ENCODE measurements at places on chromosomes 6 and 20.
A peak's percentile ranks its signal among the peaks of the same experiment; 100 is the strongest.

GRCh38 chr6:34388421-34388820 is 4.0 kb downstream of the NUDT3 start:
- no peak for DNase-seq

GRCh38 chr6:33420491-33421343 is 852 bp downstream of the SYNGAP1 start:
- no peak for DNase-seq

- no peak for DNase-seq
These were observed 134.9 kb upstream of the LRFN2 start for GRCh38 chr6:40722091-40722490.

DNA sequence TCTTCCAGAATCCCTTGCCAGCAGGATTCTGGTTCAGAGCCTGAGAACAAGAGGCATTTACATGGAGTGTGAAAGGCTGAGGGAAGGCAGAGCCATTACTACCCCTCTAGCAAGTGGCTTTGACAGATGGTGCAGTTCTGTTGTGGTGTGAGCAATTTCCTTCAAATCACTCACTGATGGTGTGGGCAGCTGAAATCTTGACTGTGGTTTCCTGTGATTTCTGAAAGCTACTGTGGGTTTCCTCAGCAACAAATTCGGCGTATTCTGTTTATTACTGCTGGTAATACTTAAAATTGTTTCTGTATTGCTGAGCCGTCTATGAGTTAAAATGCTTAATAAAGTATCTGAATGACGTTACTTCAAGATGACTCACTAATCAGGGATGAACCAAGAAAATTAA is 181.5 kb upstream of the TCF21 start:
- no peak for DNase-seq

DNA sequence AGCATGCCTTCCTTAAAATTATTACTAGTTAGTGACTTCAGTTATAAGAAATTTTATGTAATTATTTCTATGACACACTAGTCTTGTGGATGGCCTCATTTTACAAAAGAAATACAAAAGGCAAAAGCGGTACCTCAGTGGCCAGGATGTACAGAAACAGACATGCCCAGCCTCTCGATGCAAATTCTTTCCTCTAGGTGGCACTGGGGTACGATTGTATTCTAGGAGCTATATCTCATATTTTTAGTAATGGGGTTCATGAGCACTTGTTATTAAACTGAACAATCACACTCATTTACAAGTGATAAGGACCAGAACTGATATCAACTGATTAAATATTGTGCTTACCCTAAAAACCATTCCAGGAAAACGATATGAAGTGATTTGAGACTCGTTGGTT is 59.8 kb downstream of the SOD2 start:
- peak; percentile 4 for DNase-seq

GRCh38 chr20:50108556-50109235 is 4.3 kb downstream of the UBE2V1 start:
- no peak for DNase-seq

GRCh38 chr6:103715269-103715668 is 1144.5 kb downstream of the HACE1 start:
- no peak for DNase-seq

DNA sequence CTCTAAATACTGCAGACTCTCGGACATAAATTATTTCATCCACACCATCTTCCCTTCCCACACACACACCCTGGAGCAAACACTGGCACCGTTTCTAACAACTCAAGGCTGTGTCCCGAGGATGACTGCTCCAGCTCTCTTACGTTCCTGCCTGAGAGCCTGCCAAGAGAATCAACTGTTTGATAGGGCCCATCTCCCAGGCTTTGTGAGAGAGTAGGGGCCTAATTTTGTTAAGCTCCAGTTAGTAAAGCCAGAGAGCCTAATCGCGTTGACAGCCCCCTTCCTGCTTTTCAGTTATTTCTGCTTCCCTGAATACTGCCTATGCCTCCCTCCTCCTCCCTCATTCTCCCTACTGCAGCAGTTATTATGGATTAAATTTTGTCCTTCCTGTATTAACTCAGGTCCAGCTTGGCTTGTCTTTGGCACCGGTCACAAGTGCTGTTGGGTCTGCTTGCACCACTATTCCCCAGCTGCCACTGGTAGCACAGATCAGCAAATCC is 118.1 kb upstream of the TMEM181 start:
- no peak for DNase-seq

- DNase-seq, result no peak
These were observed 580.3 kb upstream of the ADGRB3 start for GRCh38 chr6:68054756-68055155.

GRCh38 chr6:8499540-8499939 is 64.2 kb upstream of the SLC35B3 start:
- DNase-seq, result peak; percentile 16

DNA sequence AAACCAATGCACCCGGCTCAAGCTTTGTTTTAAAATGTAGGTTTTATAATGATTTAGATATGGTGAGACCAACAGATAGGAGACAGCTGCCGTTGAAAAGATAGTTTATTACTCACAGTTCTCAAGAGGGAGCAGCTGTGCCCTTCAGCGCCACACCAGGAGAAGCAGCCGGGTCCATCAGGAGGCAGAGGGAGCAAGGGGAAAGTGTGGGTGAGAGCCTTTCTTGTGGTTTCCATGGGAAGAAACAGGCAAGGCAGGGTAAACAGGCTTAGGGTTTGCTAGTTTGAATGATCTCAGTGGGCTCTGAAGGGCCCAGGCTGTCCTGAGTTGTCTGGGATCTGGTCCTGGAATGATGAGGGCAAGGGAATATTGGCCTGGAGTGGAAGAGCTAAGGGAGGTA is 117.7 kb upstream of the PLCB4 start:
- no peak for DNase-seq

DNA sequence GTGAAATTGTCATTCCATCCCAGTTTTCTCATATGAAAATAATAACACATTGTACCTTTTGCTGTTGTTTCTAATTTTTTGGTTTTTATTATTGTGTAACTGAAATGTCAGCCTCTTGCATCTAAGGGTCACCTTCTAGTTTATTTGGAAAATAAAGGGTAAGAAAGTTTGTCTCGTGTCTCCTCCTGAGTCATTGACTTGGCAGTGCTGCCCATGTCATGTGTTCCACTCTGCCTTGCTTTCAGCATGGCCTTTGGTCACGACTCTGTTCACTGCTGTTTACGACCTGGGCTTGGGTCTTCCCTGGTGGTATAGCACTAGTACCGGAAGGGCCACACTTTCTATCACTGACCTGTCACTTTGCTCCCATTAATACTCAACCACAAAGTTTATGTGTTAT is 171.4 kb upstream of the RSPO3 start:
- DNase-seq, result no peak

DNA sequence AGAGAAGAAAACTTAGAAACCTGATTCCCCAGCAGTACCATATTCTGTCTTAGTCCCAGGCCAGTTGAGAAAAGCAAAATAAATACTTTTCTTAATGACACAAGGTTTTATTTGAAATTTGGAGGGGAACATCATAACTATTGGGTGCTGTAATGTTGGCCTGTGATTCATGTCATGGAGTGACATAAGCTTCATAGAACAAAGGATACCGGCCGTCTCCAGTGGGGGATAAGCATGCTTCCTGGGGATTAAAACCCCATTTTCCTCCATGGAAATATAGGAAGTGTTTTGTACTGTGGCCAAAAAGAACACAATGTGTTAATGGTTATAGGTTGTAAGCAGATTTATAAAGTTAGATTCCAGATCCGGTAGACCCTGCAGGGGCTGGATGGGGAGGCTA is 18.0 kb downstream of the MTHFD1L start:
- DNase-seq, result no peak

DNA sequence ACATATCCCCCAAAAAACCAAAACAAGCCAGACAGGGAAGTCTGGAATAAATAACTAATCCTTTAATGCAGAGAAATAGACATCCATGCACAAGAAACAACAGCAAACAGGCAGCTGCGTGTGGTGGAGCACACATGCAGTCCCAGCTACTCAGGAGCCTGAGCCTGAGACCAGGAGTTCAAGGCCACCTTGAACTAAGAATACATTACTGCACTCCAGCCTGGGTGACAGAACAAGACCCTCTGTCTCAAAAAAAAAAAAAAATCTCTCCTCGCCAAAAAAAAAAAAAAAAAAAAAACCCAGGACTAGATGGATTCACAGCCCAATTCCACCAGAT is 48.2 kb upstream of the SRSF6 start:
- no peak for DNase-seq

DNA sequence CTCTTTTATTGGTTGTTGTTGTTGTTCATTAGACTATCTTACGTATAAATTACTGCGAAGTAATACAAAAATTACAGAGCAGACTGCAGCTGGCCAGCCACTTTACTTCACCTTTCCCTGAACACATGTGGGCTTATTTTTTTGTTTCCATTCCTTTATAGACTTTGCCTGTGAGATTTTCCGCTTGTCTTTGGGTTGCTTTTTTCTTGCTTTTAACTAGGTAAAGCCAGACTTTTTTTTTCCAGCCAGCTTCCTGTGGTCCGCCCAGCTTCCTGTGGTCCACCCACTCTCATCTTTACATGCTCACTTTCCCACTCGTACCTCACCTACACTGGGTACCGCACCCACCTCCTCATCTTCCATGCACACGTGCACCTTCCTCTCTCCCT is 79.0 kb downstream of the IPCEF1 start:
- DNase-seq, result no peak

DNA sequence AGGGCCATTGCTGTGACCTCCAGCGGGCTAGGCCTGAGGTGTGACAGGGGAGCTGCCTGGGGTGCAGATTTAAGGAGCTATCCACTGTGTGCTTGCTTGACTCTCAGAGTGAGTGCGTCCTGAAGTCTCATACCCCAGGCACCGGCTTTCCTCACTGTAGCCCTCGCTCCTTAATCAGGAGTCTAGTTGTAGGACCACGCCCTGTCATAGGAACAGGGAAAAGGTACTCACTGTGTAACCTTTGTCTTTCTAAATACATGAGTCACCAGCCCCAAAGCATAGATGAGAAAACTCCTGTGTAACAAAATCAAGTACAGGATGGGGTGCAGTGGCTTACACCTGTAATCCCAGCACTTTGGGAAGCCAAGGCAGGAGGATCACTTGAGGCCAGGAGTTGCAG is 141.7 kb downstream of the TMEM242 start:
- no peak for DNase-seq

GRCh38 chr6:4788482-4788881 is 12.3 kb downstream of the CDYL start:
- no peak for DNase-seq

- DNase-seq, result no peak
These were observed 55.1 kb downstream of the CDS2 start for GRCh38 chr20:5181958-5182357.

DNA sequence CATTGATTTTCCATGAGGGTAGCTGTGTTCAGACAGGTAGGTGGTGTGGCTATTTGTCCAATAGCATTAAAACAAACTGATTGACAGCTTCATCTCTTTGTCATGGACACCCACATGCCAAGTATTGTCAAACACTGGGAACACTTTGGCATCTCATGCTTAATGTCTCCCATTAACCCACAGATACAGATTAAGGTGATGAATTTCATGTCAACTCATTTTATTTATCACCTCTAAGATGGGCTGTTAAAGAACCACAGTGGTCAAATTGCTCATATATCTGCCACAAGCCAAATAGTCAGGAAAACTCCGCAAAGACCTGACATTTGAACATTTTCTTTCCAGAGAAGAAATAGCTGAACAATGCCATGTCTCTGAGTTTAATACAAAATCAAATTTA is 139.1 kb upstream of the SPTLC3 start:
- no peak for DNase-seq

GRCh38 chr20:953742-954141 is 37.6 kb upstream of the ANGPT4 start:
- DNase-seq, result no peak

- no peak for DNase-seq
These were observed 137.5 kb downstream of the ATXN1 start for GRCh38 chr6:16623731-16624130.

DNA sequence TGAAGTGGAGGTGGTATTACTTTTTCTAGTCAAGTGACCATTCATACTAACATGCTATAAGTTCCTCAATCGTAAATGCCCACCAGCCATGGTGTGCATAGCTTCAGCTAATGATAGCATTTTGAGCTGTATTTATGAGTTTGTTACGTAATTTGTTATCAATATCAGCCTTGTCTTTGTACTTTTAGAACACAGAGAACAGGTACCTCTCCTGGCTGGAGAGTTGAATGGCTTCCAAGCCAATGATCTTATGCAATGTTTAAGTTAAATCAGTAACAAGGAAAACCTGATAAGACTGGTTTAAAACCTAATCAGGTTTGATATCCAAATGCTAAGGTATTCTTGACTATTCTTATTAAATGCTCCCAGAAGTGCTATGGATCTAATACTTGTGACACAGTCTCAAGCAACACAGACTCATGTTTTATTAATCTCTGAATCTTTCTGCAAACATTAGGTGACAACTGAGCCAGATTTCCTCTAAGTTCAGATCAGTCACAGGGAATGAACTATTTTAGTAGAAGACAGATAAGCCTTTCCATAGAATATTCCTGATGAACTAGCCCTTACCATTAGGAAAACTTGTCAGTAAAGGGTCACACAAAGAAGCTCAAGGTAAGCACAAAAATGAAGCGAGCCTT is 154.8 kb downstream of the PTPRK start:
- DNase-seq, result no peak

DNA sequence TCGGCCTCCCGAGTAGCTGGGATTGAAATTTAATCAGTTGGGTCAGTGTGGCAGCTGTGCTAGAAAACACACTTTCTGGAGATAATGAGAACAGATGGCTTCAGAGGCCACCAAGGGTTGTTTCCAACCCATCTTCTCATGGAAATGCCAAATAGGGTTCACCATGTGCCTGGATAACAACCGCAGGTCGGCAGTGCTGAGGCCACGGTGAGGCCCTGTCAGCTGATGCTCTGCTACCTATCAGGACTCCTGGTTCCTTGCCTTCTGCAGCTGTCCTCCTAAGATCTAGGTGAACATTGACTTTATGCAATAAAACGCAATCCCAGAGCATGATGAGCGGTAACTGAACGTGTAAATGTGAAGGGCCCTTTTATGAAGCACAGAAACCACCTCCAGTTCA is 139.3 kb upstream of the SNX9 start:
- no peak for DNase-seq

DNA sequence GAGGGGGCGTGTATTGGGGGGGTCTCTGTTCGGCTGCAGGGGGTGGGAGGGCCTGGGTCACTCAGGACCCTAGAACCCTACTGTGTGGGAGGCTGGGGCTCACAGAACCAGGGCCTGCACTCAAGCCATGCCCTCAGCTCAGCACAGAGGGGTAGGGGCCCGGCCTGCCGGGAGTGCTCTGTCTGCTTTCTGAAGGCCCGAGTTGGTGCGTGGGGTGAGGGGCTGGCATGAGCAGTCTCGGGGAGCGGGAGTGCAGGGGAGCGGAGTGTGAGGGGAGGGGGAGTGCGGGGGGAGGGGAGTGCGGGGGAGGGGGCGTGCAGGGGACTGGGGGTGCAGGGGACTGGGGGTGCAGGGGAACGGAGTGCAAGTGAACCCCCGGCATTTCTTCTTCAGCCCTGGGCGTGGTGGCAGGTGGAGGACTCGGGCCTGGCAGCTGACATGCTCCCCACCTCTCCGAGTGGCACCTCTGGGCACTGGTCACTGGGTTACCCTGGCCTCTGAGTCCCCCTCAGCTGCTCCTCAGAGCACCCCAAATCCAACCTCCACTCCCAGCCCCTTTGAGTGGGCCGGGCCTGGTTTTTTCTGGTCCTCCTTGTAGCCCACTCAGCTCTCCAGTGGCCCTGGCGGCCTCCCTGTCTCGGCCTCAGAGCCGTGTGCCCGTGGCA is 1.0 kb downstream of the COL20A1 start:
- no peak for DNase-seq

GRCh38 chr6:53765270-53765669 is 29.5 kb upstream of the LRRC1 start:
- DNase-seq, result no peak

GRCh38 chr6:110828396-110828795 is 13.1 kb upstream of the CDK19 start:
- no peak for DNase-seq

GRCh38 chr6:62707156-62707555 is 421.1 kb upstream of the KHDRBS2 start:
- DNase-seq, result no peak

All from NCI-H1105 (cell line).